PC-3 (cell line): ENCODE measurements at places on chromosomes 7 and 10.

- DNase-seq: peak; percentile 39
These were observed 545.9 kb downstream of the SUGCT start for GRCh38 chr7:40680657-40681056.

DNA sequence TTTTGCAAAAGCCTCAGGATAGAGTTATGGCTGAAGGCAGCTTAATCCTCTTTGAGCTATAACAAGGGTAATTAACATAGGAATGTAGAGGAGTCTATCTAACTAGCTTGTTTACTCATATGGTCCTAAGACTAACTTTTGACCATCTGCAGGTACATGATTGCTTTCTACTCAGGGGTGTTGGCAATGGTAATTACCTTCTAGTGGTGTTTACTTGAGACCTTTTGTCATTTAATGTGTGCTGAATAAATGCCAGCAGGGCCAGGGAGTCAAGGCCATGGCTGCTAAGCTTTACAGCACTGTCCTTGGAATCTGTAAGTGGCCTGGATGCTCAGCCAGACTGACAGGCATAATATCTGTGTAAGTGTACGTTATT lies 1325.0 kb downstream of the XPNPEP1 start:
- DNase-seq: no peak

DNA sequence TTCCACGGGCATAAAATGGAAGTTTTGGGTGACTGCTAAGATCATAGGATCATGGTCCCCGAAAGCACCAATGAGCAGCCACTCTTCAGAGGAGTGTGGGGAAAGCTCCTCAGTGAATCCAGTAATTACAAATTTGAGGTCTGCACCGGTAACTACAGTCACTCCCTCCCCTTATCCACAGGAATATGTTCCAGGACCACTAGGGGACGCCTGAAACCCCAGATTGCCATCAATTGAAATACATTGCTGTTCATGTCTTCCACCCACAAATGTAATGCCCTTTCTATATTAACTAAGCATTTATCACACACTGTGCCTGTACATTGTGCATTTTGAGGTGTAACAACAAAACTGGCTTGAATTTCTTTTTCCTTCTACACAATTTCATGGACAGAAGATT lies 447.9 kb upstream of the PFKP start:
- DNase-seq: peak; percentile 10

DNA sequence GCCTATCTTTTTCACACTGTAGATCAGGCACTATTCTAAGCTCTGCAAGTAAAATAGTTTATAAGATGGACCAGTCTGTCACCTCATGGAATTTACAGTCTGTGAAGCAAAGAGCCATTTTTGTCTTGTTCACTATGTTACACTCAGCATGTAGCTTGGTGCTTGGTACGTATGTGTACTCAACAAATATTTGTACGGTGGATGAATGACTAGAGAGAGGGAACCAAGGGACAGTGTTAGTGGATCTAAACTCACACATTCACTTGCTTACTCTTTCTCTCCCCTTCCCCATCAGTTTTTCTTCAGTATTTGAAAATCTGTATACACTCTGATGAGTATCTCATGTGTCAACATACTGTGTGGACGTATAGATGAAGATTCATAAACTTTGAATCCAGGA lies 45.9 kb downstream of the PTF1A start:
- DNase-seq: no peak

DNA sequence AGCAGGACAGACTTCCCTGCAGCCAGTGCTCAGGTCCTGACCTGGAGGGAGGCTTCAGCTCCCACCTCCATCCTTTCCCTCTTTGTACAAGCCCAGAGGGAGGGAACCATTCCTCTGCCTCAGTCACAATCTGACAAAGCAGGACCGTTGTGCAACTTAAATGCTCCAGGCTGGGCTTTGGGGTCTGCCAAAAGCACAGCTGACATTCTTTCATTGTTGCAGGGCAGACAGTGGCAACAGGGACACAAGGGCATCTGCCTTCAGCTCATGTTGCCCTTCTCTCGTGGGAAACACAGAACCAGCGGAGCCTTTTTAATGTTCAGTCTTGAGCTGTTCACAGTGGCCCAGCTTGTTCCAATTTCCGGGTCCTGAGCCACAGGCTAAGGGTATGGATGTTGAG lies 155.7 kb upstream of the TNS3 start:
- DNase-seq: no peak

GRCh38 chr10:4429571-4429970 lies 396.4 kb upstream of the AKR1E2 start:
- no peak for DNase-seq
